ENCODE measurements at places on chromosomes 11 and 22.
A peak's percentile ranks its signal among the peaks of the same experiment; 100 is the strongest.

- no peak for DNase-seq
Measured at GRCh38 chr22:50014655-50015401, 2.3 kb upstream of the IL17REL start.

- DNase-seq = no peak
Measured at GRCh38 chr11:68150037-68150436, 28.8 kb upstream of the CHKA start.

GRCh38 chr11:120089036-120090001, 48.6 kb downstream of the TRIM29 start:
- no peak for DNase-seq

GRCh38 chr11:44509296-44509695, 56.2 kb upstream of the CD82 start:
- DNase-seq = no peak

DNA sequence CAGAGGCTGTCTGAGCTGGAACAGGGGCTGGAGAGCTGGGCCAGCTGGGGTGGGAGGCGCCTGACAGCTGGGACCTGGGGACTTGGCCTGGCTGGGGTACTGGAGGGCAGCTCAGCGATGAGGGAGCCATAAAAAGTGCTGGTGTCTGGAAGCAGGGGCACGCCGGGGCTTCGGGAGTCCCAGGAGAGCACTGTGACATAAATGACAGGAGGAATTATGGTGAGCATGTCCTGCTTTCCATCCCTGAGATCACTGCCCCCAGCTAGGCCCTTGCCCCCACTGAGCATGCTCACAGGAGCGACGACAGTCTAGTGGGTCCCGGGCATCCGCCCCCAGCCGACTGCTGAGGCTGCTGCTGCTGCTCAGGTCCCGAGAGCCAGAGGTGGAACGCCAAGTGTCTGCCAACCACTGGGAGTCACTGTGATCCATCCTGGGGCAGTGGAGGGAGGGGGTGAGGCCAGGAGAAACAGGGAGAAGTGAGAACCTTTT, 6.2 kb downstream of the ROBO4 start:
- DNase-seq = no peak

- DNase-seq = no peak
Measured at GRCh38 chr11:2355000-2355644, 22.0 kb upstream of the CD81 start.

DNA sequence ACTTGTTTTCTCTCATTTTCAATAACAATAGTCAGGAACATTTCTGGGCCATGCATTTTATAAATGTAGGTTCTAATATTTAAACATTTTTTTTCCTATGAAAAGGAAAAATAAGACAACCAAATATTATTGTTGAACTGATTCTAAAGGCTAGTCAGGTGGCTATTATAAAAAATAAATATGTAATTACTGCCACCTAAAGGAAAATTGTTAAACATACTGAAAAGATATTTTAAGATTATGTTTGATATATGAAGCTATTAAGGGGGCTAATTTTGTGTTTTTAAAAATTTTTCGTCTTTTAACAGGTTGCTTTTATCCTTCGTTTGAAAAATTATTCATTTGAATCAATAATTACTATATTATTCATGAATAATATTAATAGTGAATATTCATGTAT, 62.2 kb upstream of the FDX1 start:
- no peak for DNase-seq

GRCh38 chr22:19770349-19771220, 10.0 kb downstream of the TBX1 start:
- no peak for DNase-seq

DNA sequence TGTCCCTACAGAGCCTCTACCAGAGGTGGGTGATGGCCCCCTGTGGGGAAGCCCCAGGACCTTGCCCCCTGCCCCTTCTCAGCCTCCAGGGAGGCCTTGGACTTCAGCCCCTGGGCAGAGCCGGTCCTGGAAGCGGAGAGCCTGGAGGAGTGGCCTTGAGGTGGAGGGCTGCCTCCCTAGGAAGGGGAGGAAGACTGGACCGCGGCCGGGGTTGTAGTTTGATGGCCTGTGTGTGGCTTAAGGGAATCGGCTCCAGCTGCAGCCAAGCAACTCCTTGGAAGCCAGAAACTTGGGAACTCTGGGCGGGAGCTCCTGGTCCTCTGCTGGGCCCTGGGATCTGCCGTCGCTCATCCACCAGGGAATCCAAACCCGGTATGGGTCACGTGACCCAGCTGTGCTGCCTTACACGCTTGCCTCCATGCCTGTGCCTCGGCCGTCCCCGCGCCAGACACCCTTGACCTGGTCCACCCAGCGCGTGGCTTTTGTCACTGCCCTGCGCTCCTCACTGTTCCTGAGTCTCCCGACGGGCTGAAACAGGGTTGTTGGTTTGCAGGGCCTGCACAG, 23.5 kb upstream of the ARHGAP8 start:
- DNase-seq = no peak

DNA sequence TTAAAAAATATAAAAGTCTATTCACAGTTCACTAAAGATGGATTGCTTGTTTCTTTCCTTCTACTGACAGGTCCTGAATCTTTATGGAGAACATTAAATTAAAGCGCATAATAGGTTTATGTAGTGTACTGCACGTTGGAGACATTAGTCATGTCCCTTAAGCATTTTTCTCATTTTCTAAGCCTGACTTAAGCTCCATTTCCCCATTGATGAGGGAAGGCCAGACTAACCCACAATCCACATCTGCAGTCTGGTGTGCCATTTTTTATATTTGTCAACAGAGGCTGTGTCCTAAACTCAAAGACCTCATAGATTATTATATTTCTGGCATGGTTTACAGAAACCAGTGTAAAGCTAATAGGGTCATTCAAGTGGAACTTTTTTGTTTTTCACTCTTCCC, 39.9 kb downstream of the CADM1 start:
- DNase-seq = no peak

- peak; percentile 93 for DNase-seq
Measured at GRCh38 chr11:16001899-16002426, 354.4 kb downstream of the SOX6 start.

- no peak for DNase-seq
Measured at GRCh38 chr22:50238755-50239154, 6.1 kb downstream of the TUBGCP6 start.

DNA sequence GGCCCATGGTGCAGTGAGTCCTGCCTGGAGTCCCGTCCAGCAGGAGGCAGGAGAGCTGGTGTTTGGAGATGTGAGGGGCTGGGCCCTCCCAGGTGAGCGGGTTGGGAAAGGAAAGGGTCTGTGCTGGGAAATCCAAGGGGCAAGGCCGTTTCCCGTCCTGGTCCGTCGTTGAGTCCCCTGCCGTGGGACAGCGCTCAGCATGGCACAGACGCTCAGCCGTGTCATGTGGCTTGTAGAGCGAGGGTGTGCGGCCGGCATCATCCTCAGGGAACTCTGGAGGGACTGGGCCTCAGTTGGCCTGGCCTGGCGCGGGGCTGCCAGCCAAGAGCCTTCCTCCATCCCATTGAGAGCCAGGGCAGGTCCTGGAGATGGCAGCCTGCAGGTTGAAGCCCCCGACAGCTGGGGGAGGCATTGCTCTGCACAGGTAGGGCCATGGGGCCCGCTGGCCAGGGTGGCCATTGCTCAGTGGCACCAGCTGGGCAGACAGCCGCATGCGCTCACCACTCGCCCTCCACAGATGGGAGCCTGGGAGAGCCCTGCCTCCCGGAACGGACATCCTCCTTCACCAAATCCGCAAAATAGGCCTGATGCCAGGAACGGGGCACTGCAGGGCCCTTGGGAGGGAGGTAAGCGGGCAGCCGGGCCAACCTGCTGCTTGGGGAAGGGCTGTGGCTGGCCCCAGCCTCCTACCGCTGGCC, 28.7 kb downstream of the KCNQ1 start:
- no peak for DNase-seq

GRCh38 chr11:15489281-15489680, 374.6 kb downstream of the INSC start:
- no peak for DNase-seq

GRCh38 chr11:8683115-8683807, 669 bp downstream of the RPL27A start:
- DNase-seq = no peak

GRCh38 chr11:65165410-65166317, 4.4 kb upstream of the SPDYC start:
- DNase-seq = no peak

DNA sequence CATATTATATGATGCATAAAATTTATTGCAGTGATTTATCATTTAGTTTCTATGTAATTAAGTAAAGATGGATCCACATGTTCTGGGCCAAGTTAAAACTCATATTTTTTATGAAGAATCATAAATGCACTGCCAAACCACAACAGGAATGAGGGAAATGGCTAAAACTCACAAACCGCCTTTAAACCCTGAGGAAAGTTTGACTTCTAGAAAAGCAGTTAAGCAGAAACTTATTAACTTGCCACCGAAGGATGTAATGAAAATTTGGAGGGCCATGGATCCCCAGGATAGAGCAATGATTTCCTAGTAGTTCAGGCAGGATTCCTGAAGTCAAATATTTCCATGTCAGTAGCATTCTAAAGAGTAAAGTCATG, 218.3 kb upstream of the CTSC start:
- no peak for DNase-seq

DNA sequence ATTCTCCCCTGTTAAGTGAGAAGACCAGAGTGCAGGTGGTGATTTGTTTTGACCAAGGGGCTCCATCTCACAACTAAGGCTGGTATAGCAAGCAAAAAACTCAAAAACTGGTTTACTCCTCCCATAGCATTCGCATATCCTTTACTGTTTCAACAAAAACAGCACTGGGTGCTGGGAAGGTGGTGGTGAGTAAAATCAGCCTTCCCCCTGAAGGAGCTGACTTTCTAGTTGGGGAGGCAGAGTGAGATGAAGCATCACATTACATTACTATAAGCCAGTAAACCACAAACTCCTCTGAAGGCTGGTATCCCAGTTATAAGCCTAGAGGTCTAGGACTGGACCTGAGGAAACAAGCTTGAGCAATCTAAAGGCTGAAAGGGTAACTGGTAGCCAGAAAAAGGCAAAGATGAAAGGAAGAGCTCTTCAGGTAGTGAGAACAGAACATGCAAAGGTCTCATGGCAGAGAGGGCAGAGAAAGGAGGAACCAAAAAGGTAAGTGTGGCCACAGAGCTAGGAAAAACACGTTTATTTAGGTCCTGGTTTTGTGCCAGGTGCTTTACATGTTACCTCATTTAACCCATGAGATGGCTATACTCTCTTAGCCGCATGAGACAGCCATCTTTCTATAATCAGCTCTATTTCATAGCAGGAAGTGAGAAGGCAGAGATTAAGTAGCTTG, 22.3 kb downstream of the TMEM123 start:
- DNase-seq = no peak

- DNase-seq = no peak
Measured at GRCh38 chr11:109789901-109790300, 303.3 kb upstream of the ZC3H12C start.

- DNase-seq = no peak
Measured at GRCh38 chr11:95531116-95531515, 258.5 kb downstream of the FAM76B start.

GRCh38 chr11:64544616-64545296, 46.3 kb upstream of the SLC22A12 start:
- DNase-seq = no peak

DNA sequence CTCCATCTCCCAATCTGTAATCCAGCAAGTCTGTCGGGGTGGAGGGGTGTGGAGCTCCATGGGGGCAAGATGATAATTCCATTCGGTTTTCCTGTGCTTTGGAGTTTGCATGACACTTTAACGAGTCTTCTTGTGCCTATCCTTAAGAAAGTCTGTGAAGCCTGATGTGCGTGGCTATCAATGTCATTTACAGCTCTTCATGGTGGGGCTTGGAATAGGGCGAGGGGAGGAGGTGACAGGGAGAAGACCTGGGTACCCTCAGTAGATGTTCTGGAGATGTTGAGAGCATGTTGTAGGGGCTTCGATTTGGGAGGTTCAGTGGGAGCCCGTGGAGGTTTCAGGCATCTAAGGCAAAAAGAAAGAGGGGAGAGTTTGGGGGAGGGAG, 579 bp upstream of the PHLDB1 start:
- DNase-seq = no peak

DNA sequence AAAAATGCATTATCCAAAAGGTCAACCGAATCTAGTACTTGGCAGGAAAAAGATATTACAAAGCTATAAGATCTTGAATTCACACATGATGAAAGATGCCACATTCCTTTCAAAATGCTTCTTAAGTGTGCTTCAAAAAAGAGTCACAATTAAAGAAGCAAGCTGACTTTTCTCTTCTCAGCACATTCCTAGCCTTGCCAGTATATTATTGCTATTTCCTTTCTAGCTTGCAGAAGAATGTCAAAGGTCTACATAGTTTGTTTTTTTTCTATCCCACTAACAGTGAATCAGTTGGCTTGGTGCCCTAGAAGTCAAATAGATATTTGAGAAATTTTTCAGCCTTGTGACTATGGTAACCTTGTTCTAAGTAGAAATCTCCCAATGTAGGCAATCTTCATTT, 56.8 kb downstream of the GUCY1A2 start:
- peak; percentile 62 for DNase-seq

GRCh38 chr22:19607192-19608002, 83.2 kb upstream of the CLDN5 start:
- DNase-seq = no peak

GRCh38 chr11:64799256-64799622, 3.8 kb downstream of the MAP4K2 start:
- DNase-seq = no peak

DNA sequence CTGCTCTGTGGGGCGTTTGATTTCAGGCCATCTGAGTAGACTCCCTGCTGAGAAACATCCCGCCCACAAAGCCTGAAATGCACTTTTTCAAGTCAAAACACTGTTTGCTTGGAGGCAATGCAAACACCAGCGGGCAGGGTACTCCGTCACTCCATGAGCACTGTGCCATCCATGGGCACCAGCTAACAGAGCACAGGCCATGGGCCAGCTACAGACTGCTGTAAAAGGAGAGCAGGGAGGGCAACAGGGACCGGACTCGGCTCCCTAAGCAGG, 16.6 kb upstream of the EFCAB6 start:
- no peak for DNase-seq
